ENCODE measurements at places on chromosomes 3 and 15.

DNA sequence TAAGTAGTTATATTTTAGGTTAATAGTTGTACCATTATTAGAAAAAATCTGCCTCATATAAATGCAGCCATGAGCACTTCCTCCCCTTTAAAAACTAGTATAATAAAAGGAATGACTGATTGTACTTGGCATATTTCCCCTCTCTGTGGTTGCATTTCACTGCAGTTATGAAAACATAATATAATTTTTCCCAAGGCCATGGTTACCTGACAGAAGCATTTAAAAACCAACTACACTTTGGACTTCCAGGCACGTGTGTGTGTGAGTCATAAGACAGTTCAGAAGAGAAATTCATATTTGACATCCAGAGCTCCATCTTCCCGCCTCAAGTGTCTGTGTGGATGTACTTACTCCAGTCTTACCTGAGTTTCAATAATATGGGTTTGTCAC, 828.2 kb upstream of the CFAP20DC start:
- no peak for DNase-seq

DNA sequence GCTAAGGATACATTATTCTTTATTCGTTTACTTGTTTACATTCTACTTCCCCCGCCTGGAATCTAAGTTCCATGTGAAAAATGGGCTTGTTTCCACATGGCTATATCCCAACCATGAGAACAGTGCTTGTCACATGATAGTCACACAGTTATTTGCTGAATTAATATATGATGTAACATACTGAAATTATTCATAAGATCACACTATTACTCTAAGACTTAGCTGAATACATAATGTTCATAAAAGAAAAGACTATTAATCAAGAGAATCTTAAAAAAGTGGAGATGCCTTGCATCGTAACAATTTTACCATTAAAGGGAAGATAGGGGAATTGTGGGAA, 6.5 kb downstream of the PBRM1 start:
- DNase-seq, result no peak

- no peak for DNase-seq
These were observed 4.6 kb downstream of the CIDEC start for GRCh38 chr3:9875448-9875847.

- DNase-seq, result no peak
These were observed 30.5 kb downstream of the TNK2 start for GRCh38 chr3:195877767-195878423.

All from activated naive CD4-positive, alpha-beta T cell (primary cell).